GM06990 (cell line): ENCODE measurements at places on chromosomes 7 and 10.

DNA sequence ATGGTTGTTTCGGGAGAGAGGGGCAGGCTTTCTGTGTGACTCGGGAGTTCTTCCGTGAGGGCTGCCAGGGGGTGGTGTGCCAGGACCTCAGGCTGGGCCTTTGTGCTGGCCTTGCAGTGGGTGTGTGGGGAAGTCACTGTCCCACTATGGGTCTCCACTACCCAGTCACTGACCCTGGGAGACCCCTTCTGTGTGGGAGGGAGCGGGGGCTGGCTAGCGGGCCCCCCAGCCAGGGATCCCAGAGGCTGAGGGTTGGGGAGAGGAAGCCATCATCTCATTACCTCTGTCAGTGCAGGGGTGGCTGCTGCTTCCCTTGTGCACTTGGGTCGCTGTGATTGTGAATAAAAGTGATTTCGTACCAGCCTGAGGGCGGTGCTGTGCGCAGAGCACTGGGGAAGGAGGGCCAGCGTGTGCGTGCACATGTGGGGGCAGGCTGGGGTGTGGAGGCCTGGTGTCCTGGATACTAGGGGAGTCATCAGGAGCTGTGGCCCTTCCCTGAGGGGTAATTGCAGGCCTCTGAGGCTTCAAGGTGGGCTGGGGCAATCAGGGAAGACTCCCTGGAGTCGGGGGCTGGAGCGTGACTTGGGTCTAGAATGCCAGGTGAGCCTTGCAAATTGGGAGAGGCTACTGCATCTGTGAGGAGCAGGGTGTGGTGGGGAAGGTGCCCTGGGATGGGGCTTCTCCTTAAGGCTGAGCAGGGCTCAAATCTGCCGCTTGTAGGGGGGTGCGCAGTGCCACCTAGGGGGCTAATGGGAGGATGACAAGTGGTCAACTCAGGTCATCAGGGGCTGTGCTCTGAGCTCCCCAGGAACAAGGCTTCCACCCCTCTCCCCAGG lies 98.9 kb downstream of the NEURL1 start:
- DNase-seq, result no peak

DNA sequence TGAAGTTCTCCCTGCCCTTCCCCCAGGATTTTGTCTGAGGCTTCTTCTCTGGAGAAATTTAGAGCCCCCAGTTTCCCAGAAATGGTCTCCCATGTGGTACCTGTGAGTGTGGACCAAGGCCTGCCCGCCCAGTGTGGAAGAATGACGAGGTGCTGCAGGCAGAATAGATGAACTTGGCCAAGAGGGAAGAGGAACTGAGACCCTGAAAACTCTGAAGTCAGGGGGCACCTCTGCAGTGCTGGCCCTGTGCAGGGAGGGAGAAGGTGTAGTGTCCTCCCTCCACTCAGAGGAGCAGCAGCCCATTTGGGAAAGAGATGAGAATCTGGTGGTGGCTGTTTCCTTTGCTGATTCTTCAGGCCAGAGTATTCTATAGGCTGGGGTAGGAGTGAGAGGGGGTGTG lies 115.2 kb upstream of the PCGF5 start:
- DNase-seq, result no peak

DNA sequence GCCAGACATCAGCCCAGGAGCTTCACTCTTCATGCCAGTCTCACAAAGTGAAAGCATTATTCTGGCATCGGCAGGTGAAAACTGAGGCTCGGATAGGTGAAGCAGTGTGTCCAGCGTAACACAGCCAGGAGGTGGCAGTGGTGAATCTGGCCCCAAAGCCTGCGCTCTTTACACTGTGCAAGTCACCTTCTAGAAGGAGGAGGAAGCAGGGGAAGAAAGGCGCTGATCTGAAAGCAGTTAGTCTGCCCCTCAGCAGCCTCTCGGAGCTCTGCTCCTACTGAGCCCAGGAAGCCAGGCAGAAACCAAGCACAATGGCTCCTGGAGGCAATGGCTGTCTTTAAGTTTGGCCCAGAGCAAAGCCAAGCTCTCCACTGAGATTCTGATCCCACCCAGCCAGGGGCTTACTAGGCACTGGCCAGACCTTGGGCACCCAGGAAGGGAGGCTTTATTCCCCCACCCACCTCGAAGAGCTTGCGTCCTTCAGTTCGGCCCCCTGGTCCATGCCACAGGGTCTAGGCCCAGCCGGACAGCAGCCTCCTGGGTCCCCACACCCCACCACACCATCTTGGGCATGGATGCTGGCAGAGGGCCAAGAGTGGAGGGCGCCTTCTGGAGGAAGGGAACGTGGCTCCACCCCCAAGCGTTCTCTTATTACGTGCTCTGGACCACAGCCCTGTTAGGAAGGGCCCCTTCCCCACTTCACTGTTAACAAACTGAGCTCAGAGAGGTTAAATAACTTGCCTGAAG lies 104.5 kb downstream of the GRID1 start:
- peak; percentile 15 for DNase-seq

GRCh38 chr7:46725838-46726237 lies 804.8 kb upstream of the IGFBP3 start:
- no peak for DNase-seq

DNA sequence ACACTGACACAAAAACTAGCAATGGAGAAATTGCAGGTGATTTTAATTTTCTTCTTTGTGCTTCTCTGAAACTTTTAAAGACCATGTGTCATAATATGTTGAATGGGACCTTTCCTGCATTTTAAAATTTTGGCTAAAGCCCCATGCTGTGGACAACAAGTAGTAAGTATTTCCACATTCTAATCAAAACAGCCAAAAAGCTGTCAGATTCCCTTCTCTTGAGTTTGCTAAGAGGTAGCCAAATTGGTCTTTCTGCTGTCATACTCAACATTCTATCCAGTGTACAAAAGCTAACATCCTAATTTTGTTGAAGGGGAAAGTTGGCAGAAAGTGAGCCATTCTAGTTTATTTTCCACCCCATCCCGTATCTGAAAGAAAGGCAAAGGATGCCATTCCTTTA lies 447.6 kb downstream of the TFEC start:
- no peak for DNase-seq

- DNase-seq, result no peak
Observed at GRCh38 chr7:30925117-30925516, 13.5 kb downstream of the AQP1 start.

- no peak for DNase-seq
Observed at GRCh38 chr10:14904316-14904732, 25.7 kb downstream of the SUV39H2 start.

GRCh38 chr10:79079054-79079397 lies 10.3 kb downstream of the ZMIZ1 start:
- no peak for DNase-seq

DNA sequence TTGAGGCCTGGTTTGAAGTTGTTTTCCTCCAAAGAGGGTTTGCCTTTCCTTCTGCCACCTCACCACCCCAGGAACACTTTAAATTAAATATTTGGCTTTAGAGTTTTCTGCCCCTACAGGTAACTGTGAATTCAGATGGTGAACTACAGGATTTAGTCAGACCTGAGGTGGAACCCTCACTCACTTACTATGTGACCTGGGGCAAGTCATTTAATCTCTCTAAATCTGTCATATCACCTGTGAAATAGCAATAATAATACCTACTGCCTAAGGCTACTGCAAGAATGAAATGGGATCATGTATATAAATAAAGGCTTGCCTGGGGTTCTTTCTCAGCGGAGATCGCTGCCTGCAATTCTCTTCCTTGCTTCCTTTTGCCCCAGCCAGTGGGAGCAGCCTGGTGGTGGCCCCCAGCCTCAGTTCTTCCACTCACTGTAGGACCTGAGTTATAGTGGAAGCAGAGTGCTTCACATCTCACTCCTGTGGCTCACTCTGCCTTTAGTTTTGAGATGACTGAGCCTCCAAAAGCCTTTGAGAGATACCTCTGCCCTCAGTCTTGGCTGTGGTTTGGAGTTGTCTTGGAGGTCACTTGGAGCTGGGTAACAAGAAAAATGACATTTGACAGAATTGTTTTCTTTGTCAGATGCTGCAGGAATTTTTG lies 6.1 kb upstream of the ANKRD2 start:
- DNase-seq, result no peak

DNA sequence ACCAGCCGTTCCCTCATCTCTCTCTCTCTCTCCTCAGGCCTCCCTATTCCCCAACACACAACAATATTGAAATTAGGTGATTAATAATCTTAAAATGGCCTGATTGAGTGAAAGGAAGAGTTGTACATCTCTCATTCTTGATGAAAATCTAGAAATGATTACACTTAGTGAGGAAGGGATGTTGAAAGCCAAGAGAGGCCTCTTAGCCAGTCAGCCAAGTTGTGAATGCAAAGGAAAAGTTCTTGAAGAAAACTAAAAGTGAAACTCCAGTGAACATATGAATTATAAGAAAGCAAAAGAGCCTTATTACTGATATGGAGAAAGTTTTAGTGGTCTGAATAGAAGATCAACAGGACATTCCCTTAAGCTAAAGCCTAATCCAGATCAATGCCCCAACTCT lies 695.1 kb downstream of the GRID1 start:
- no peak for DNase-seq

- no peak for DNase-seq
Observed at GRCh38 chr10:28118985-28119628, 120.2 kb upstream of the ODAD2 start.

- no peak for DNase-seq
Observed at GRCh38 chr7:34755008-34755407, 97.0 kb downstream of the NPSR1 start.

- no peak for DNase-seq
Observed at GRCh38 chr7:1933066-1933750, 263.1 kb downstream of the ELFN1 start.

DNA sequence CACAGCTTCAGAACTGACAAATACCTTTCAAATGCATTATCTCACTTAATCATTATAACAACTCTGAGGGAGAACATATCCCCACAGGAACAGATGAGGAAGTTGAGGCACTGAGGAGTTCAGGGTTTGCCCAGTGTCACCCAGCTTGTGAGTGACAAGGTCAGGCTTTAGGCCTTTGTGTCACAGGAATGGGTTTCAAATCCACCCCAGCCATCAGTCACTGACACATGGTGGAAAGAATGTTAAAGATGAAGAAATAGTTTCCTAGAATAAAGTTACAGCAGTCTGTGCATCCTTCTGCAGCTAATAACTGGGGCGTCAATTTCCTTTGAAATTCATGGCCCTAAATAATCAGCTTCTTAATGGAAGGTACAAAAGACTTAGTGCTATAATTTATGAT lies 37.8 kb downstream of the SGCE start:
- DNase-seq, result no peak

GRCh38 chr10:113305871-113306270 lies 247.0 kb upstream of the HABP2 start:
- DNase-seq, result no peak

DNA sequence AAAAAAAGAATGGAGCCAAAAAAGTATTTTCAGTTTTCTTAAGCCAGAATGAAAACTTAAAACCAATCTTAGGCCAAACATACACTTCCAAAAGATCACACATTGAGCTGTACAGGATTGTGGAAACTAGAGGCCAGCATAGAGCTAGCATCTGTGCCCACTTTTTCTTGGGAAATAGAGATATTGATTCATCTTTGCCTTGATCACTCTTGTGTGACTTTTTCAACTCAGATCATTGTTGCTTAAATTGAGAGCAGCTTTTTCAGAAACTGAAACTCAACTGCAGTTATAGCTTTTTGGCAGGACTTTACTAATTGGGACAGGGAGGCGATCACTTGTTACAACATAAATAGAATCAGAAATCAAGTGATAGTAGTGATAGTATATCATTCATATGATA lies 132.2 kb downstream of the PRKG1 start:
- no peak for DNase-seq

- no peak for DNase-seq
Observed at GRCh38 chr7:151179946-151180345, 7.1 kb downstream of the ASB10 start.

DNA sequence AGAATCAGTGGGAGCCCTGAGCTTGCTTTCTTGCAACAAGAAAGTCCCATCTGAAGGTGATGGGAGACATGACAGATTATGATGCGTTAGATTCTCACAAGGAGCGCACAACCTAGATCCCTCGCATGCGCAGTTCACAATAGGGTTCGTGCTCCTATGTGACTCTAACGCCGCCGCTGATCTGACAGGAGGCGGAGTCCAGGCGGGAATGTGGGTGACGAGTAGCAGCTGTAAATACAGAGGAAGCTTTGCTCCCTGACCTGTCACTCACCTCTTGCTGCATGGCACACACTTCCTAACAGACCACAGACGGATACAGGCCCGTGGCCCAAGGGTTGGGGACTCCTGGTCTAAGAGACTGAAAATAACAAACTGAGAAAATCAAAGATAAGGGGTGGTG lies 1163.4 kb upstream of the AUTS2 start:
- DNase-seq, result no peak

DNA sequence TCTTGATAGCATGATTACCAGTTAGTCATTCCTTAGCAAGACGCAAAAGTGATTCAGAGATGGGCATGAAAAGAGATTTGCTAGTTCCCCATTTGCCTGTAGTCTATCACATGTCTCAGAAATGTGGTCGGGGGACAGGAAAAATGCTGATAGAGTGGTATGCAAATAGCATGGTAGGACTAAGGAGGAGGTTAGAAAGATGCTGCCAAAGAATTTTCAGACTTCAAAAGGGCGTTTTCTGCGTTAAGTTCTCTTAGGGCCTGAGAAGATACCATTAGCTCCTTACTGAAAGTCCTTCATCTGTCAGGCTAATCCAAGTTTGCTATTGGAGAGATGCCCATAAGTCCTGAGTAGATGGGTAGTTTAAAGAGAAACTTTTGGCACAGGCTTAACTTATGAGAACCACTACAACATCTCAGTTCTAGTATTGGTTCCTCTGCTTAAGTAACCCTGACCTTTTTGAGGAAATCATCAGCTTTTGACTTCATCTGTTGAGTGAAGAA lies 2.7 kb downstream of the CALD1 start:
- DNase-seq, result peak; percentile 12

GRCh38 chr10:119806334-119807130 lies 66.1 kb downstream of the MCMBP start:
- no peak for DNase-seq

DNA sequence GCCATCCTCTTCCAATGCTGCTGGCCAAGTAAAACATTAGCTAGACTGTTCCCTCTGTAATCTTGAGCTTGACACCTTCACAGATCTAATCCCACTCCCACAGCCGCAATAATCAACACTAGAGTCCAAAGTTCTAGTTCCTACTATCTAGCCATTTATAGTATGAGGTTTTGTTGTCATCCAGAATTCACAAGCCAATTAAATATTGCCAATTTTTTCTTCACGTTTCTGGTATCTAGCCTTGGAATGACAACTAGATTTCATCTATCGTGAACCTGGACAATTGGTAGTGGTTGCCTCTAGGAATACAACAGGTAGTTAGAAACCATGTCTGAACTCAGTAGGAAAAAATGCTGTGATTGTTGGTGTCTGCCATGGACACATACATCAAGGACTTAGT lies 10.4 kb downstream of the WASL start:
- no peak for DNase-seq
